Bone marrow (tissue), 2 donors: ENCODE measurements at places on chromosomes 12 and 14.

DNA sequence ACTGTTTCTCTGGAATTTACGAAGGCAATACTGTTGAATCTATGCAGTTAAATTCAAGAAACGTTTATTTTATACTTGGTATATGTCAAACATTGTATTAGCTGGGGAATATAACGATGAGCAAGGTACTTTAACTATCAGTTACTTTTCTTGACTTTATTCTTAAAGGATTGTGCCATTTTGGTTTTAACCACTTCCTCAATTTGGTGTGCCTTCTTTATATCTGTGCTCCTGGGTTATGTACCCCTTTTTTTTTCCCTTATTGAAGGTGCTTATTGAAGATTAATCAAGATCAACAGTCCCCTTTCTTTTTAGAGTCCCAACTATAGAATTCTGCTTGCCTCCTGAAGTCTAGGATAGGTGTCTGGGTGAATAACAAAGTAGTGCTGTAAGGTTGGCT lies 5.8 kb downstream of the RAB21 start:
- no peak for DNase-seq

DNA sequence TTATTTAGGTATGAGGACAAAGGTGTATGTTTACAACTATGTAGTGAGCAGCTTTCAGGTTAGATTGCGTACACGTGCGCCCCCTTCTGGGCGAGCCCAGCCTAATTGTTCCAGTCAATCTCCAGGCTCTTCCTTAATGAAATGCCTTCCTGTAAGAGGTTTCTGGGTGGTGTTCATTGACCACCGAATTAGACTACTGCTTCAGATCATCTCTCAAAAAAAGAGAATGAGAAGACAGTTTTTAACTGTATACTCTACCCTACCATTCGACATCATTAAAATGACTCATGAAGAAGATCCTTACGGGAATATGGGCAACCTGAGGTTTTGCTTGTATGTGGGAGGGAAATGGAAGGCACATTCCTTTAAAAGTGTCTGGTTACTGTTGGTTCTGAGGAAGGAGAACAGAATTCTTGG lies 2.1 kb downstream of the LUM start:
- DNase-seq, result no peak

GRCh38 chr12:23098517-23098916 lies 473.5 kb downstream of the ETNK1 start:
- DNase-seq, result no peak

GRCh38 chr12:8780389-8780788 lies 42.0 kb upstream of the A2ML1 start:
- no peak for DNase-seq

- DNase-seq, result no peak
These were observed 7.6 kb upstream of the SIX1 start for GRCh38 chr14:60656686-60657455.

DNA sequence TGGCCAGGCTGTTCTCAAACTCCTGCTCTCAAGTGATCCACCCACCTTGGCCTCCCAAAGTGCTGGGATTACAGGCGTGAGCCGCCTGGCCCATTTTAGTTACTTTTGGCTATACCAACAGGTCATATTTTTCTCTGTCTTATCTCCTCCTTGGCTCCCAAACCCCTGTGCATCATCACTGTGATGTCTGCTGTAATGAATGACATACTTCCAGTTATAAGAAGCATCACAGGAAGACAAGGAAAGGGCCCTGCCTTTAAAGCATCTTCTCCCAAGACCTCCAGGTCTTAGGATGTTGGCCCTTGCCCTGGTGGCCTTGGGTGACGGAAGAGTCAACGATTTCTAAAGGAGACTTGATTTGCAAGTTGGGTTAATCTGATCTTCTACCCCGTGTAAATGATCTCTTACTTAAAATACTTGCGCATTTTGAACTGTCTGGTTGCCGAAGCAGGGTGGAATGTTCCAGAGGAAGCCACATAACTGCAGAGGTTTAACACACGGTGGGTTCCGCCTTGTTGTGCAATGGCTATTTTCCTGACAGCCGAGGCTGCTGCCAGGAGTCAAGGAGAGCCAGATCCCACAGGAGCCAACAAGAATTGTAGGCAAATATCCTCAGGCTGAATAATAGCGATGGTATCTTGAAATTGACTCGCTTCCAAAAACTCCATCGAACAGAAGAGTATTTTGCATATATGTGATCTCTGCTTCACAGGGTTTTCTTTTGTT lies 55.7 kb upstream of the PLXNC1 start:
- no peak for DNase-seq

- no peak for DNase-seq
These were observed at the start of gene PTPRR for GRCh38 chr12:70920251-70920851. Gene PTPRR (minus strand): TSS chr12:70920738. CDS start chr12:70920390, 348 bp downstream.

DNA sequence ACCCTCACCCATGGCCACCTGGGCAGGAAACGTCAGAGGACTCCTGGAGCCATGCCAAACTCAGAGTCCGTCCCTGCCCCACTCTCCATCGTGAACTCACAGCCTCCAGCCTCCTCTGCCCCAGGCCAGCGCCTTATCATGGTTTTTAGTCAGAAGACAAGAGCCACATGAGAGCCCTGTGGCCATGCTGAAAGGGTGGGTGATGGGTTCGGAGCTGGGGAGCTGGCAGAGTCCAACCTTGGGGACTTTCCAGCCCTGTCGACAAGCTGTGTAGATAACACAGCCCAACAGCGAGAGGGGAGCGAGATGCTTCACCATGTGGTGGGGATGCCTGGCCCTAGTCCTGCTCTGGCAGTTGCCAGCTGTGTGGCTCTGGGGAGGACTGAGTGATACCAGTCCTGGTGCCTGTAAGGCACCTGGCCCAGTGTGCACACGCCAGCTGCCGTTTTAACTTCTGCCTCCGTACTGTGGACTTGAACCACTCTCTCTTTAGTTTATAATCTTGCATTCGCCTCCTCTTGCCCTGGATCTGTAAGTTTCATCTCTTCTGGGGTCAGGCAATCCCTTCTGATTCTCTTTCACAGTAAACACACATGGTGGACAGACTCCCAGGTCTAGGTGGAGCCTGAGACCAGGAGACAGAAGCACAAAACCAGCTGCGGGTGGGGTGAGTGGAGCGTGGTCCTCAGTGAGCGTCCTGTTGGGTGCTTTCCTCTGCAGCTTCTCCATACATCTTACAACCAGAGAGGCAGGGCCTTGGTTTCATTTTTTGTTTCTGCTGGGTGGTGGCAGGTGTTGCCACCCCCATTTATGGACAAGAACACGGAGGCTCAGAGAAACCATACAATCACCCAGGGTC lies 55.3 kb downstream of the RIN3 start:
- no peak for DNase-seq

GRCh38 chr12:120257041-120257821 lies 8.3 kb downstream of the PXN start:
- DNase-seq, result no peak

GRCh38 chr12:26629864-26630263 lies 203.1 kb downstream of the ITPR2 start:
- DNase-seq, result no peak

- DNase-seq, result no peak
These were observed 132.3 kb downstream of the C12orf75 start for GRCh38 chr12:105462831-105463230.

DNA sequence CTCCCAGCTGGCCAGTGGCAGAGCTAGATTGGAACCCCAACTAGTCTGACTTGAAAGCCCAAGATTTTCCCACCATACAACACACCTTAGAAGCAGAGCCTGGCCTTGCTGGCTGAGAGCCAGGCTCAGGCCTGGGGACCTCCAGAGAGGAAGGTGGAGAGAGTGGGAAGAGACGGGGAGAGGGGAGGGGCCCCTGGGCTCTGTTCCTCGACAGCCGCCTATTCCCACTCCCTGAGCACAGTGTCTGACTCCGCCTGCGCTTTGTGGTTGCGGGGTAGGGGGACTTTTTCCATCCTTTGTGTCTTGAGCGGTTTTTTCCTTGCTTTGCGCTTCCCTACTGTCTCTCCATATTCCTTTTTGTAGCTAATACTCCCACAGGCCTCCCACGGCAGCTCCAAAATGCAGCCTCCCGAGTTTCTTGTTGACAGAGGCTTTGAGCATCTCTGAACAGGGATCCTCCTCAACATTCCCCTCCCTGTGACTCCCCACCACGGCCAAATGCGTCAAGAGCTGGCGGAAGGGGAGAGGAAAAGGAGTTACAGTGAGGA lies 4.0 kb upstream of the KCNH3 start:
- no peak for DNase-seq

DNA sequence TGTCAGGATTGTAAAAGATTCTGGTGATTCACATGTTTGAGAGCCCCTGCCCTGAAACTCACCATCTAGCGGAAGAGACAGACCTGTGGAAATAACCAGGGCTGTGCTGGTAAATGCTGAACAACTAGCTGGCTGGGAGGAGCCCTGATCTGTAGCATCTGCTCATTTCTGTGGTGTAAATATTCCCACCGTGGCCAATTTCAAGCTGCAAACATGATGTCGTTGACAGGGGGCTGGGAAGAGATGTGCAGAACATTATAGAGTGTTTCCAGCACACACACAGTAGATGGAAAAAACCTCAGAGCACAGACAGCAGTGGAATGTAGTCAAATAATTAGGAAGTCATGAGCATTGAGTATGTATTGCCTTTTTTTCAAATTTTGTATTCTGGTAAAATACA lies 138.2 kb downstream of the PHETA1 start:
- DNase-seq, result no peak

- no peak for DNase-seq
These were observed 9.0 kb upstream of the KANSL2 start for GRCh38 chr12:48690990-48691389.

GRCh38 chr14:98069712-98070171 lies 1202.3 kb downstream of the BCL11B start:
- no peak for DNase-seq

DNA sequence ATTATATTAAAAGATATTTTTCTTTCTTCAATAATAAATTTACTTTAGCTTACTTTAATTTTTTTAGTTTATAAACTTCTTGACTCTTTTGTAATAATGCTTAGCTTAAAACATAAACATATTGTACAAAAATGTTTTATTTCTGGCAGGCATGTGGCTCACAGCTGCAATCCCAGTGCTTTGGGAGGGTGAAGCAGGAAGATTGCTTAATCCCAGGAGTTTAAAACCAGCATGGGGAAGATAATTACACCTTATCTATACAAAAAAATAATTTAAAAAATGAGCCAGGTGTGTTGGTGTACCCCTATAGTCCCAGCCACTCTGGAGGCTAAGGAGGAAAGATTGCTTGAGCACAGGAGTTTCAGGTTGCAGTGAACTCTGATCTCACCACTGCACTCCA lies 120.7 kb downstream of the GPHN start:
- DNase-seq, result no peak

GRCh38 chr12:75489187-75489586 lies 8.6 kb downstream of the GLIPR1 start:
- DNase-seq, result no peak

GRCh38 chr12:105409801-105410471 lies 79.4 kb downstream of the C12orf75 start:
- no peak for DNase-seq

DNA sequence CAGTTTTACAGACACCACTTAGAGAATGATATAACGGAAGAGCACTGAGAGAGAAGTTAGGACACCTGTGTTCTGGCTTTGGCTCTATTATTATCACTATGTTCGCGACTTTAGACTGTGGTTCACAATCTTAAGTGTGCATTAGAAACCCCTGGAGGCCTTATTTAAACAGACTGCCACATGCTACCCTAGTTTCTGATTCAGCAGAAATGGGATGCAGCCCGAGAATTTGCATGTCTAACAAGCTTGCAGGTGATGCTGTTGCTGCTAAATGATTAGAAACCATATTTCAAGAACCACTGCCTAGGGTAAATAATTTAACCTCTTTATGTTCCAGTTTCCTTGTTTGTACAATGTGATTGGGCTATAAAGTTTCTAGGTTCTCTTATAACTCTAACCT lies 3.6 kb upstream of the RAD51AP1 start:
- DNase-seq, result no peak

DNA sequence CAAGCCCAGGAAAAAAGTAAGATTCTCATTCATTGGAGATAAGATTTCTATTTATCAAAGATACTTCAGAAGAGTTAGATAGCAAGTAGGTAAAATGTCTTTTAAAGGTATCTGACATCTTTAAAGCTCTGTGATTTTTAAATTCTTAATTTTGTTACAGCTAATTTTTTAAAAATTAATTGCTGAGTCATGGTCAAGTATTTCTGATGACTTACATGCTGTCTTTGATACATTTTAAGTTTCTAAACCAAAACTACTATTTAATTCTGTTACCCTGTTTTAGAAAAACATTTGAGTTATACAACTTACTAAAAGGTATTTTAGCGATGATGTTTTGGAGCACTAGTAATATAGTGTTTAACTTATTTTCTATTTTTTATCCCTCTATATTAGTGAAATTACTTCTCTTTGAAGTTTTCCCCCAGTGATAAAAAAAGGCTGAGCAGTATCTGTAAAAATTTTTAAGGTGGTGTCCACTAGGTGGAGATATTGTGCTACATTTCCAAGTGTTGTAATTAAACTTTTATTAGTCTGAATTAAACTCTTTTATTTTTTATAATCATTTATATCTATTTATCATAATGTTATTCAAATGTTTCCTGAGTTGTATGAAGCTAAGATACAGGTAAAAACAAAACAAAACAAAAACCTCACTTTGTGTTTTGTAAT lies 11.5 kb downstream of the ALG10 start:
- no peak for DNase-seq
